ENCODE measurements at places on chromosomes 1 and 21. TPM values are rescaled to one million over a fixed set of nuclear protein-coding genes. Genes with fewer than 3 reads are reported as not detected.

SPRR1B gene
- total RNA-seq: 4.0 TPM

KIF17 gene
- 1.9 TPM for total RNA-seq

ZBTB8A gene
- 11.5 TPM for total RNA-seq

SLAMF9 gene
- total RNA-seq: not detected
